Activated CD8-positive, alpha-beta T cell treated with anti-CD3 and anti-CD28 coated beads, Interleukin-2, amount 10 ng/mL, durations not matched to agents 7 days and 5 days (primary cell): ENCODE measurements at places on chromosomes 1 and 21. TPM values are rescaled to one million over a fixed set of nuclear protein-coding genes. Genes with fewer than 3 reads are reported as not detected.

The MRPS14 gene
- 30.2 TPM for total RNA-seq

- no peak for DNase-seq
Measured at GRCh38 chr1:67126111-67126746, 8.5 kb downstream of the C1orf141 start.

DNA sequence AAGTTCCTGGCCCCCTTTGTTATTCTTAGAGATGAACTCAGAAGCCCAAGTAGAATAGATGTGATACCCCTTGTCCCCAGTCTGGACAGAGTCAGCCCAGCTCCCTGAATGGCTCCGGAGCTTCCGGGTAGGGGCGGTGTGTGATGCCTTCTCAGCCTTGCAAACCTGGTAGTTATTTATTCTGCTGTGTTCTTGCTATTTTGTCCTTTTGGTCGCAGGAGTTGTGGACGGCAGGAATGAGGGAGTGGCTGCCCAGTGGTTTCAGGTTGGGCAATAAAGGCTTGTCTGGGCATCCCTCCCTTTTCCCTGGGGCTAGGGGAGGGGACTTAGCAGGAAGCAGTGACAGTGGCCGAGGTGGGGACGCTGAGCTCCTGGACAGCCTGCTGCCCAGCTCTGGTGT lies 2.8 kb downstream of the PTPRU start:
- DNase-seq = no peak

The CYP4A11 gene
- total RNA-seq = not detected

- no peak for DNase-seq
Measured at GRCh38 chr1:180343921-180344769, 114.1 kb downstream of the LHX4 start.
